Fibroblast of skin of left biceps (primary cell): ENCODE measurements at places on chromosomes 3 and 15.
A peak's percentile ranks its signal among the peaks of the same experiment; 100 is the strongest.

GRCh38 chr15:99123713-99124451 lies 19.0 kb downstream of the SYNM start:
- DNase-seq, result peak; percentile 88

GRCh38 chr3:183506674-183507320 lies 48.7 kb downstream of the KLHL6 start:
- DNase-seq, result no peak

GRCh38 chr15:82810061-82810889 lies 847 bp downstream of the WHAMM start:
- no peak for DNase-seq

DNA sequence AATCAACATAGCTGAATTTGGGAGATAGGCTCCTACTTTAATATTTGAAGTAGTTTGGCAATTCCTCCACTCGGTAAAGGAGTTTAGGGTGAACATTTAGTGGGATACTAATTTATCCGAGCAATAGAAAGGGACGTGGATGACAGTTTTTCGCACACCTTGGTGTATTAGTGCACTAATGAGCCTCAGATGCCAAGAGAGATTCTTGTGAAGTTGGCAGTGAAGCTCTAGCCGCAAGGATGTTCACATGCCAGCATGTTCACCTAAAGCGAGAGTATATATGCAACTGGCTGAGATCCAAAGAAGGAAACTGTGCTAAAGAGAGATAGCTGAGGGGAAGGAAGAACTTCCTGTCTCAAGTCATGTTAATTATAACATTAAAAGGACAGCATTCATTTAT lies 58.5 kb downstream of the TGFBR2 start:
- no peak for DNase-seq

- DNase-seq, result no peak
These were observed 1.7 kb downstream of the B3GNT5 start for GRCh38 chr3:183254487-183255347.
